ENCODE measurements at places on chromosomes 4 and X.

DNA sequence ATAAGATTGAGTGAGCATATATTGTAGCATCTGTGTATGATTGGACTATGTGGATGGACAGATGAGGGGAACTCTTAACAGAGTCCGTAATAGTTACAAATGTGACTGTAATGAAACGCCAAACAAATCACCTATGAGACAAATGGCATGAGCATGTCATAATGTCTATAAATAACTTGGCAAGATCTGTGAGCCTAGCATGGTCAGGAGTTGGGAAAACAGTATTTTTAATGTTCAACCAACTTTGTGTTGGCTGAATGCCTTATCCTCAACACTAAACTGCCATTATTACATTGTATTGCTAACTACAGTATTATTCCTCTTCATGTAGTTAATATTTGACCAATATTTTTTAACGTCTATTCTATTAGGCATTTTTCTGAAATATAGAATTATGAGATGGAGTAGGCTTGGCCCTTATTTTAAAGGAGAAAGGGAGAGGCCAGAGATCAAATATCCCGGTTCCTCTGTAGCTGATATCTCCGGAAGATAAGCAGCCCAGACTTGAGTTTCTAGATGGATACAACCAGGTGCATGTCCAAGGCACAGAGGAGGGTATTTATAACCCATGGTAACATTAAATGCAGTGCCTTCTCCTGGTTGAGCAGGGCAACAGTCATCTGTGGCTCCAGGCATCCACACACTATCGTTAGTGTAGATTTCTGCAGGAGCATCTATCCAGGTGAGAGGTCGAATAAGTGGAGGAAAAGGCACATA lies 32.7 kb downstream of the PF4 start:
- no peak for DNase-seq

- peak; percentile 71 for DNase-seq
These were observed 150.9 kb downstream of the SHROOM3 start for GRCh38 chr4:76585897-76586360.

- no peak for DNase-seq
These were observed 3.9 kb downstream of the ARSJ start for GRCh38 chr4:113975578-113975977.

DNA sequence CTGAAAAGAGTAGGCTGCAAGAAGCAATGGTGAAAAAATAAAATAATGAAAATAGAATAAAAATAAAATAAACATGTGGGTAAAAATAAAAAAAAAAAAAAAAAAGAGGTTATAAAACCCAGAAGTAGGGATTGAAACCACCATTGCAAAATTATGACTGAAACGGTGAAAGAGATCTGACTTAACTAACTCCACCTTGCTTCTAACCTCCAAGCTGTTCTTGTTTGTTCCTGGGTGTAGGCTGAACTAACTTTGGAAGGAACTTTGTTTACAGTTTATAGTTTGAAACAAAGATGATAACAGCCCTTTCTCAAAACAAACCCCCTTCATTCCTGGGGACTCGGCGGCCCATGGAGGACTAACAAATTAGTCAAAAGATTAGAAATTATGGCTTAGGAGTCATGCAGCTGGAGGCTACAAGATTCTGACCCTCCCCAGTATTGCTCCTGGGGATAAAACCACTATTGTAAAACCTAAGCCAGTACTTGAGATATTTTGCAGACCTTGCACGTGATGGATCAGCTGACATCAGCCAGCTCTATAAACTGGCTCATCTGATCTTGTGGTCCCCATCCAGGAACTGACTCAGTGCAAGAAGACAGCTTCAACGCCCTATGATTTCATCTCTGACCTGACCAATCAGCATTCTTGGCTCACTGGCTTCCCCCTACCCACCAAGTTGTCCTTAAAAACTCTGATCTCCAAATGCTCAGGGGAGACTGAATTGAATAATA lies 30.4 kb downstream of the DDX60L start:
- DNase-seq = peak; percentile 75

- no peak for DNase-seq
These were observed 137.9 kb downstream of the INPP4B start for GRCh38 chr4:142708231-142708630.

DNA sequence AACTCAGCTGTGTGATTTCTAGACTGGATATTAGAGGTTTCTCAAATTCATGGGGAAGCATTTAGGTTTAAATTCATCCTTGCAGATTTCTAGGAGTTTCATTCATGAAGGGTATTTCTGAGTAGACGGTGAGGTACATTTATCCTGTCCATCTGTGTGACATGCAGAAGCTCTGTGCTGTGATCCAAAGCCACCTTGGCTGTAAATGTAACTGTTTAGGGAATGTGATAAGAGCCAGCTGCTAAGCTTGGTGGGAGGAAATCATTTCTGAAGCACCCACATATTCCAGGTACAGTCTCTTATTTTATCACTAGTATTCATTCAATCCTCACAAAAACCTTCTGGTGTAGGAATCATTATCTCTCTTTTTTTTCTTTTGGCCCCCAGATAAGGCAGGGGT lies 8.7 kb upstream of the DCTD start:
- no peak for DNase-seq

- DNase-seq = no peak
These were observed 1469.0 kb upstream of the PABPC4L start for GRCh38 chr4:135670548-135670947.

DNA sequence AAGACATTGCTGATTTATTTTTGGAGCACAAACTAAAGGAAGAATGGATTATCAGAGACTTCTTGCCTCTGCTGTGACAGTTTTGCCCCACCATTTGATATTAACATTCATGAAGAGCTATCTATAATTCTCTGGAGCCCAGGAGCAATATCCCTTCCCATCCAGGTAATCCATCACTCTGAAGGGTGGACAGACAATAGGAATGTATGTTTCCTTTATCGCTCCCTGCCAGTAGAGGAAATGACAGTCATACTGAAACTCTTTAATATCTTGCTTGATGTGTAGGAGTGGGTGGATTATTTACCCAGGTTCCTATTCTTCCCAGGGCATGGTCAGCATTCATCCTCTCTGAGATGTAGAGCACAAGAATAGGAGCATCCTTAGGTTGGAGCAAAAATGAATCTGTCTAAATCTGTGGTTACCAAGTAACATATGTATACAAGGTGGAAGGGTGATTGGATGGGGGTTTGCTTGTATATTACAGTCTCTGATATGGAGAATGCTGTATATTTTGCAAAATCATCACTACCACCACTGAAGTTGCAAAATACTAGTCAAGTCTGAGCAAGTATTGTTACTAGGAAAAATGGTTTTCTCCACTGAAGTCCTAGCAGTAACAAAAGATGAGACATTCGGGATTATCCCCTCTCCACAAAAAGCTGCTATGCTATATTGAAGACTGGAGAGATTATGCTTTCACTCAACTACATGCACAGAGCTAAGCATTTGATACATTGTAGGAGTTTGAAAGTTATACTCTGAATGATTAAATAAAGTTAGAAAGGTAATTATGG lies 151.6 kb downstream of the CBLL2 start:
- DNase-seq = no peak

DNA sequence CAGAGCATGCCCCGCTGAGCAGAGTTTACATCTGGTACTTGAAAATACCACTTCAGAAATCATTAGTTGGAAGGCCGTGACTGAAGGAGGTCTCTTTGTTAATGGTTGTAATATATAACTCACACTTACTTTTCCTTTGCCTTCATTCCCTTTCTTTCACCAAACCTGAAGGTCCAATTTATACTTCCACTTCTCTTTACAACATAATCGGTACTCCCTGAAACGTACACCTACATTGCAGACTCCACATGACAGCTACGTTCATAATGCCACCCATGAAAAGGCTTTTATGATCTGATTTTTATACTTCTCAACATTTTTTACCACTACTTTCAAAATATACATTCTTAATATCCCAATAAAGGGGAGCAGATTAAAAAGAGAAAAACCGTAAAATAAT lies 298.7 kb downstream of the C4orf33 start:
- DNase-seq = no peak

GRCh38 chr4:7788694-7789425 lies 150.8 kb downstream of the AFAP1 start:
- no peak for DNase-seq

Measured in astrocyte (in vitro differentiated cells and primary cell).